Right atrium auricular region (tissue), 2 donors: ENCODE measurements at places on chromosomes 4 and X. TPM values are rescaled to one million over a fixed set of nuclear protein-coding genes. Genes with fewer than 3 reads are reported as not detected.

DNA sequence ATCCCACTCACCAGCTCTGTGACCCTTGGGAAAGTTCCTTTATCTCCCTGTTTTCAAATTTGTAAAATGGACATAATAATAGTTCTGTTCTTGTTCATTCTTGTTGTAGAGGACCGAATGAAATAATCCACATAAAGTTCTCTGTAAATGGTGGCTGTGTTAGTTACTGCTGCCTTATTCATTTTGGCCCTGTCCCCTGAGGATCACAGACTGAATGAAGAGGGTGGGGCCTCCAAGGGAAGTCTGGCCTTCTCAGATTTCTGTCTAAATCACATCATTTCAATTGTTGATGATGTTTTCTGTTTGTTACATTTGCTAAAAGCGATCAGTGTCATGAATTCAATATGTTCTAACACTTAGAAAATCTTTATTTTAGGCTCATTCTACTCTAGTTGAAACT, 117.9 kb downstream of the PPEF1 start:
- H3K36me3 ChIP-seq, result no peaks in the 10 kb centered on the region
- no peak overlapping the region for H3K4me3 ChIP-seq
- H3K27ac ChIP-seq, result no peak overlapping the region
- no peaks in the 10 kb centered on the region for H3K27me3 ChIP-seq
- no peaks in the 10 kb centered on the region for H3K4me1 ChIP-seq

GRCh38 chr4:161187569-161187968, 976.2 kb downstream of the FSTL5 start:
- DNase-seq, result no peak
- no peak overlapping the region for H3K27ac ChIP-seq
- H3K4me1 ChIP-seq, result no peaks in the 10 kb centered on the region
- H3K36me3 ChIP-seq, result no peaks in the 10 kb centered on the region

DNA sequence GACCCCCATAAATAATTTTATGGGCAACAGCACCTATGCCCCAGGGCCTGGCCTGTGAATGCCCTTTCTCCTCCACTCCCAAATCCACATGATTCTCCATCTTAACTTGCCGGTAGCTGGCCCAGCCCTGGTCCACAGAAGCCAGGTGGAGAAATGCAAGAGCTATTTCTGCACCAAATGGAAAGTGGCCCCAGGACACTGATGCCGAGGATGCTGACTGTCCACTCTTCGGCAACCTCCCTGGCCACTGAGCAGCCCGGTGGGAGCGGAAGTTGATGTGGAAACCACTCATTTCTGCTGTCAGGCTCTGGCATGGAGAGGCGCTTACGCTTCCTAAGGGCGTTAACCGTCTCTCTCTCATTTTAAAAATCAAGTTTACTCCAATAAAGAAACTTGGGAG, 58.8 kb downstream of the JAKMIP1 start:
- no peak overlapping the region for H3K4me3 ChIP-seq
- no peak overlapping the region for H3K27ac ChIP-seq
- no peaks in the 10 kb centered on the region for H3K4me1 ChIP-seq

- DNase-seq, result no peak
- H3K4me1 ChIP-seq, result peaks cover 36% of the 10 kb centered on the region
- H3K4me3 ChIP-seq, result peak within 1 kb of the TSS; percentile 60
- H3K27ac ChIP-seq, result peak within 1 kb of the TSS; percentile 80
- no peaks in the 10 kb centered on the region for H3K27me3 ChIP-seq
Measured at GRCh38 chrX:9464435-9465371, at the start of gene TBL1X. Gene TBL1X, plus strand, starts transcription at chrX:9465058. Its CDS starts 188,529 bp downstream, at chrX:9653587.

DNA sequence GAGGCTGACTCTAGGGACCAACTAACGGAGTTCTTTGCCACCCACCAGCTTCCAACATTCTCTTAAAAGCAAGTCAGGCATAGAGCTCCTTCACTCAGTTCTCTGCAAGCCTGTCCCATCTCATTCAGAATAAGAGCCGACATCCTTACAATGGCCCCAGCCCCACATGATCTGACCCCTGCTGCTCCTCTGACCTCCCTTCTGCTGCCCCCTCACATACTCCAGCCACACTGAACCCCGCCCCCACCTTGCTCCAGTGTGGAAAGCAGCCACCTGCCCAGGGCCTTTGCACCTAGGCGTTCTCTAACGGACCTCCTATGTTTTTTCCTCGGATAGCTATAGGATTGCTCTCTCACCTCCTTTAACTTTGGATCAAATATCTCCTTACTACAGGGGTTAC, 143.2 kb upstream of the ETNPPL start:
- no peaks in the 10 kb centered on the region for H3K27me3 ChIP-seq
- H3K36me3 ChIP-seq, result no peaks in the 10 kb centered on the region

- H3K36me3 ChIP-seq, result peaks cover 14% of the 10 kb centered on the region
- H3K4me1 ChIP-seq, result no peaks in the 10 kb centered on the region
- H3K4me3 ChIP-seq, result no peak overlapping the region
- no peaks in the 10 kb centered on the region for H3K27me3 ChIP-seq
- peak; percentile 82 for DNase-seq
- no peak overlapping the region for H3K27ac ChIP-seq
Measured at GRCh38 chrX:129925305-129926092, 19.5 kb downstream of the UTP14A start.

DNA sequence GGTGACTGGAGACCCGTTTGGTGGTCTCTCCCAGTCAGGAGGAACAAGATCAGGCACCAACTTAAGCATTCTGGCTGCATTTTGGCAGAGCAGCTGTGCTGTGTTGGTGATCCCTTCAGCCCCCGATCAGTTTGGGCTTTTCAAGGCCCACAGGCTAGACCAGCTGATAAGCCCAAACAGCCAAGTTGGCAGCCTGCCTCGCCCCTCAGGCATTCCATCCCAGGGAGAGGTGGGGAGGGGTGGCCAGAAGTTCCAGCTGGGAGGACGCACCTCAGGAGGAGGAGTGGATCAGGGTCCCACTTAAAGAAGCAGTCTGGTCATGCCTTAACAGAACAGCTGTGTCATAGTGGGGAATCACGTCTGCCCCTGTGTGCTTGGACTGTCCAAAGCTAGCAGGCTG, 105.8 kb downstream of the CHIC1 start:
- no peaks in the 10 kb centered on the region for H3K36me3 ChIP-seq
- no peak for DNase-seq
- no peak overlapping the region for H3K4me3 ChIP-seq
- H3K27ac ChIP-seq, result no peak overlapping the region
- H3K4me1 ChIP-seq, result no peaks in the 10 kb centered on the region

ARMCX2 gene
- 43.9 TPM for total RNA-seq

TLR1 gene
- total RNA-seq, result 3.6 TPM

SOX3 gene
- total RNA-seq, result not detected
